Liver (tissue), 10 donors: ENCODE measurements at places on chromosomes 16 and 17. TPM values are rescaled to one million over a fixed set of nuclear protein-coding genes. Genes with fewer than 3 reads are reported as not detected.

CIITA gene
- total RNA-seq = 2.8 TPM

CDRT4 gene
- 1.8 TPM for total RNA-seq

RAB37 gene
- 5.1 TPM for total RNA-seq

FAM234A gene
- 29.0 TPM for total RNA-seq
